ENCODE measurements at places on chromosomes 6 and 20.
A peak's percentile ranks its signal among the peaks of the same experiment; 100 is the strongest.

GRCh38 chr6:70221715-70222438 is 81.0 kb downstream of the COL9A1 start:
- no peak for DNase-seq

DNA sequence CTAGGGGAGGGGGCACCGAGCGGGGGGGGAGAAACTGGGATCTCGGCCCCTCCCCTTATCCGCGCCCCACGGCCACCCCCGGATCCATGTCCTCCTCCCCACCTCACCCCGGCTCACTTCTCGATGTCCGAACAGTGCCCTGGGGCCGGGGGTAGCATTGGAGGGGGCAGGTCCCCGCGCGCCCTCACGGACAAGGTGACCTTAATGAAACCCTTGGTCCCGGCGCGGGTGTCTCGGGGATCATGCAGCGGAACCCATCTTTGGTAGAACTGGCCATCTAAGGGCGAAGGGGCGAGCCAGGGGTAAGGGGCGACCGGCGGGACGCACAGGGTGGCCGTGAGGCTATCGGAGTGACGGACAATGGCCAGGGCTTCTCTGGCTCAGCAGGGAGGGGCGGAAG is 13.6 kb upstream of the SPAG4 start:
- no peak for DNase-seq

DNA sequence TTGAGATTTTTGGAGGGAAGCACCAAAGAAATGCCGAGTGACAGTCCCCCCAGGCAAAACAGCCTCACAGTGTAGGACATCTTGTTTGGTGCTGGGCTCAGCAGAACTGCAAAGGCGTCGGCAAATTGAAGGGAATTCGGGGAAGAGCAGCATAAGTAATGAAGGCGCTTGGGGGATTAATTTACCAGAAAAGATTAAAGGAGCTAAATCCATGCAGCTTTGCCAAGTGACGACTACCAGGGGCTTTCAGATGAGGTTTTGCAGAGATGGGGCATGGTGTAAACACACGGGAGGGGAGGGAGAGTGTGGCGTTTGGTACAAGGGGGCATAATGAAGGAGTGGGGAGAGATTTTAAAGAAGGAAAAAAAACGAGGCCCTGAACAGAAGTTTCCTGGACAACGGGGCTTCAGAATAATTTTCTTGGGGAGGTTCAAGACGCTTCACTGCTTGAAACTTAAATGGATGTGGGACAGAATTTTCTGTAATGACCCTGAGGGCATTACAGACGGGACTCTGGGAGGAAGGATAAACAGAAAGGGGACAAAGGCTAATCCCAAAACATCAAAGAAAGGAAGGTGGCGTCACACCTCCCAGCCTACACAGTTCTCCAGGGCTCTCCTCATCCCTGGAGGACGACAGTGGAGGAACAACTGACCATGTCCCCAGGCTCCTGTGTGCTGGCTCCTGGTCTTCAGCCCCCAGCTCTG is 45.4 kb upstream of the CDH22 start:
- DNase-seq, result no peak

- DNase-seq, result no peak
Observed at GRCh38 chr20:49762940-49763766, 49.5 kb upstream of the B4GALT5 start.

DNA sequence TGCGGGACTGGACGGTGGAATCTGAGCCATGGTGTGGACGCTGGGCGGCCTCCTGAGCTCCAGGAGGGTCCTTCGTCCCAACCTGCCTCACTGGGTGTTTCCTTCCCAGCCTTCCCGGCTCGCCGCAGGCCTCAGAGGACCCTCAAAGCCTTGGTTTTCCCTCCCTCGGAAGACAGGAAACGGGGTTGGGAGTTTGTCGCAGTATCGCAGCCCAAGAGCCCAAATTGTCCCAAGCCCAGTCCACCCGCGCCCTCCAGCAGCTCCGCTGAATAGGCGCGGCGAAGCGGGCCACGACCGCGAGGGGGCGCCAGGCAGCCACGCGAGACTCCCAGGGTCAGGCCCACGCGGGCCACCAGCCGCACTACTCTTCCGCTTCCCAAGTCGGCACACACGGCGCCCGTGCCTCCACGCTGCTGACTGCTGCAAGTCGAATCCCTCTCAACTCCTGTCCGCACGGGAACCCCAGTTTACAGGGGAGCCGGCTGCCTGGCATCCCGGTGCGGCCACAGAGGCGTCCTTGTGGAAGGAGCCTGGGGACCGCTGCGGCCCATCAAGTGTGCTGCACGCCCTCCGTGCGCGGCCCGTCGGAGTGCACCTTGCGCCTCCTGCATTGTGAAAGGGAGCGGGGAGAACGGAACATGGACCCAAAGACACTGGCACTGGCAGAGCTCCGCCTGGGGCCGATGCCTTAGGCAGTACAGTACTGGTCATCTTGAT is 40.4 kb upstream of the HMGA1 start:
- DNase-seq, result peak; percentile 83

- no peak for DNase-seq
Observed at GRCh38 chr6:4905826-4906225, 98.0 kb downstream of the RPP40 start.

DNA sequence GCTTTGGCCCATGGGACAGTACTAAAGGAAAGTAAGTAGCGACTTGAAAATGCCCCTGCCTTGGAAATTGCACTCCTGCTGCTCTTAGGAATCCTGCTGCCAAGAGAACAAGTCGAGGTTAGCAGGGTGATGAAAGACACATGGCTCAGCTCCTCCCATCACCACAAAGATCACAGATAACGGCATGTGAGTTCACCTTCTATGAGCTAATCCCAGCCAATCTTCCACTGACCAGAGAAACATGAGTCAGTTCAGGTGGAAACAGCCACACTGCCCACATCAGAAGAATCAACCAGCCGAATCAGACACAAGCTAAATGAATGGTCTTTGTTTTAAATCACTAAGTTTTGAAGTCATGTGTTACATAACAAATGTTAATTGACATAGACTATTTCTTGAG is 106.3 kb downstream of the PRKN start:
- DNase-seq, result no peak

- DNase-seq, result no peak
Observed at GRCh38 chr6:28771401-28772267, 152.2 kb downstream of the TRIM27 start.

GRCh38 chr20:51636123-51636522 is 93.6 kb upstream of the NFATC2 start:
- no peak for DNase-seq

DNA sequence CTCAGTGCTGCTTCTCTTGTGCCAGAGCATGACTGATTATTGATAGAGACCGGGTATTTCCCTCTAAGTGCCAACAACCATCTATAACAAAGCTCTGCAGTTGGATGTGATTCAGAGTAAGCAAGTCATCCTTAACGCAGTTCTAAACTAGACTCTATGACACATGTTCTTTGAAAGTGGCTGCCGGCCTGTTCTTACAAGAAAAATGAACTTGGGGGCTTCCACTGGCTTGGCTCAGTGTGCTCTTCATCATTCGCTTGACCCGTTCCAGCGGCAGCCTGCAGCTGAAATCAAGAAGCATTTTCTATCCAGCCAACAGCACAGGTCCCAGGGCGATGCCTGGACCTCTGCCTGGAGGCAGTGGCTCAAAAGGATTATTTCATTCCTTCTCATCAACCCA is 29.8 kb downstream of the GFOD1 start:
- no peak for DNase-seq

DNA sequence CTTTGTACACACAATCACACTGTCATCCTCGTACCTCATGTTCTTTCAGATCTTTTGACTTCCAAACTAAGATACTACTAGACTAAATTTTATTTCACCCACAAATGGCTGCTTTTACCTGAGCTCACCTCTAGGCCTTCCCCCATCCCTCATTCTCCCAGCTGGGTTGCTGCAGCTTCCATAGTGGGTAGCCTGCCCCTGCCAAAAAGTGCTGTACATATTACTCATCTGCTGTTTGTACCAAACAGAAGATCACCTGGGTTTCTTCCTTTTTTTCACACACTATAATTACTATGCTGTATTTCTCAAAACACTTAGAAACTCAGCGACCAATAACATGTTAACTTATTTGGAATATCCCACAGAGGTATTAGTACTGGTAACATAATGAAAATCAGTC is 267.6 kb upstream of the PRDM1 start:
- DNase-seq, result no peak

- no peak for DNase-seq
Observed at GRCh38 chr6:162388383-162388777, 339.2 kb downstream of the PRKN start.

DNA sequence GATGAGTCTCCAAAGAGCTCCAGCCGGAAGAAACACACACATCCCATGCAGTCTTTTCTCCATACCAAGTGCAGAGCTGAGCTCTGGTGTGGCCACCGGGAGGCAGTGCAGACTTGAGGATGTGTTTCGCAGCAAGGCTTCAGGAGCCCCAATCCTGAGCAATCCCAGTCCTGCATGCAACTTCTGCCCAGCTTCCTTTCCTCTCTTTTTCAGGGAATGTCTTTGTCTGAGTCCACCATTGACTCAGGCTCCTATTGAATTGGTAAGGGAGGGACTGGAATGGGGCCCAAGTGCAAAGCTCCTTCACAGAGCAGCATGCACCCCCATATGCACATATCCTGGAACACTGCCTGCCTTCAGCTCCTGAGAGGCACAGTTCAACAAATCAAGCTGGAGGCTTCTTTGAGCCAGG is 50.5 kb upstream of the ASIP start:
- peak; percentile 9 for DNase-seq
